ENCODE measurements at places on chromosomes 12 and 14.

DNA sequence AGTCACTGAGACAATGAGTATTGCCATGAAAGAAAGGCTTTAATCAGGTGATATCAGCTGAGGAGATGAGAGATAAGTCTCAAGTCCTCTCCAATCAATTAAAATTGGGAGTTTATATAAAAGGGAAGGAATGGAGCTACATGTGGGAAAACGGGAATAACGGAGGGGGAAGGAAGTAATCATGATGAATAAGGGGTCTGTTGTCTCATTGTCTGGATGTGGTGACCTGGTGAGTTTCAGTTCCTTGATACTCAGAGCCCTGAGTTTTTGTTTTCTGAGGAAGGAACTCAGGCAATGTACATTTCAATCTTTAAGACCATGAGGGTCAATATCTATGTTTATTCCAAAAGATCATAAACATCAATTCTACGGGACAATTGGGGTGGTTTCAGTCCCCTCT is 198.8 kb downstream of the KITLG start:
- no peak for DNase-seq

DNA sequence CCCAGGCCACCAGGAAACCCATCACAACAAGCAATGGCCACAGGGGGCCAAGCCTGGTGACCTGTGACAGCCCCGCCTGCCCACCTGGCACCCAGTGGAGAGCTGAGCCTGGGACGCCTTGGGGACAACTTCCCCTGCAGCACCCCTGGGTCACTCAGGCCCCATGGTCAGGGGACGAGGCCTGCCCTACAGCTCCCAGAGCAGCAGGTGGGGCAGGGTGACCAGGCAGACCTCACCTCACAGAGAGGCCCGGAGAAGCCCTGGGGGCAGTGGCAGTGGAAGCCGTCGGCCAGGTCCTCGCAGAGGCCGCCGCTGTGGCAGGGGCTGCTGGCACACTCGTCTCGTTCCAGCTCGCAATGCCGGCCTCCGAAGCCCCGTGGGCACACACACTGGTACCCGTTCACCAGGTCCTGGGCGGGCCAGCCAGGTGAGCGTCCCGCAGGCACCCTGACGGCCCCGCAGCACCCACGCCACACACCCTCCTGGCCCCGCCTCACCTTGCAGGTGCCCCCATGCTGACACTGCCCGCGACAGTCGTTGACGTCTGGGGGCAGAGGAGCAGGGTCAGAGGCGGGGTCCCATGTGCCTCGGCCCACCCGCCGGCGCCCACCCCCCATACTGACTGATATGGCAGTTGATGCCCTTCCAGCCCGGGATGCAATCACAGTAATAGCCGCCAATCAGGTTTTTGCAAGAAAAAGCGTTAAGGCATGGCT is 18.1 kb downstream of the JAG2 start:
- no peak for DNase-seq

GRCh38 chr12:53995378-53996239 is 4.4 kb upstream of the HOXC9 start:
- DNase-seq, result no peak

DNA sequence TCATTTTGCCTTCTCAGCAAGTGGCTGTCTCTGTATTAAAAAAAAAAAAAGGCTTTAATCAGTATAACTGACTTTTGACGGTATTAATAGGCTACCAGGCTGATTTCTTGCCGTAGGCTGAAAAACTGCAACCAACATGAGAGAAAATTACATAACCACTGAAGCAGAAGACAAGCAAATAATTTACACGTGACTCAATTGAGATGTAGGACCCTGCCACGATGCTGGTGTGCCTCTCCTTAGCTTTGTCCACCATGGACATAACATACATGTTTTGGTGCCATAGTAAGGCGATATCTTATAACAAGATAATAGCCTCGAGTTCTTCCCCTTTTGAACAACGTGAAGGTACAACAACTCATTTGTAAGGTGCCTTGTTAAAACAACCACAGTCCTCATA is 88.7 kb upstream of the GRIP1 start:
- no peak for DNase-seq

GRCh38 chr12:24947541-24948419 is 1.1 kb downstream of the BCAT1 start:
- no peak for DNase-seq

- no peak for DNase-seq
Observed at GRCh38 chr12:106118381-106119130, 20.2 kb downstream of the NUAK1 start.

GRCh38 chr12:28698553-28698952 is 450.5 kb upstream of the FAR2 start:
- no peak for DNase-seq

- DNase-seq, result no peak
Observed at GRCh38 chr14:90502760-90503159, 105.9 kb downstream of the CALM1 start.

DNA sequence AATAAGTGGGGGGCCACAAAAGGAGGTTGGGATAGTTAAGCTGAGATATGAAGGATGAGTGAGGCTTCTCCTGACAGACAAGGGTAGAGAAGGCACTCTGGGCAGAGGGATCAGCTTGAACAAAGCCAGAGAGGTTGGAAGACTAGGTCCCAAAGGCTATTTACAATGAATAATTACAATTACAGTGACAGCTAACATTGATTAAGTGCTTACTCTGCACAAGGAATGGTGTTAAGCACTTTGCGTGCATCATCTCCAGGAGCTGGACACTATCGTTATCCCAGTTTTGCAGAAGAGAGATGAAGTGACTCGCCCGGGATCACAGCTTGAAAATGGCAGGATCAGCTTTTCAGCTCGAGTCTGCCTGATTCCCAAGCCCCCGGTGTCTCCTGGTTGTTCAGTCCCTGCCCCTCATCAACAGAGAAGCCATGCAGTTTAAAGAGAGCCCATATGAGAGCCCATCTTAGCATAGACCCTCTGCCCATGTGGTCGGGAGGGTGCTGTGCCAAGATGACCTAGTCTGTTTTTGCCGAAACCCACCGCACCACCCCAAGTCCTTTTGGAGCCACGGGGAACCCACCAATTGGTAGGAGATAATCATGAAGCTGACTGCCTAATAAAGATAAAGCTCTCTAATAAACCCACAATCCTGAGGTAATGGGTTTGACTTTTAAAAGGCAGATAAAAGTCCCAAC is 89.9 kb upstream of the HSPB8 start:
- DNase-seq, result no peak

DNA sequence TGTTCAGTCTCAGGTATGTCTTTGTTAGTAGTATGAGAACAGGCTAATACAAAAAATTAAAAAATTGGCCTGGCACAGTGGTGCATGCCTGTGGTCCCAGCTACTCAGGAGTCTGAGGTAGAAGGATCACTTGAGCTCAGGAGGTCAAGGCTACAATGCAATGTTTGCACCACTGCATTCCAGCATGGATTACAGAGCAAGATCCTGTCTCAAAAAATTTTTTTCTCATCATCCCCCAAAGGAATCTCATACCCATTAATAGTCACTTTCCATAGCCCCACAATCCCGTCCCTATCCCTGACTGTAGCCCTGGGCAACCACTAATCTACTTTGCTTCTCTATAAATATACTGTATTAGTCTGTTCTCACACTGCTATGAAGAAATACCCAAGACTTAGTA is 57.8 kb downstream of the TTC8 start:
- no peak for DNase-seq

DNA sequence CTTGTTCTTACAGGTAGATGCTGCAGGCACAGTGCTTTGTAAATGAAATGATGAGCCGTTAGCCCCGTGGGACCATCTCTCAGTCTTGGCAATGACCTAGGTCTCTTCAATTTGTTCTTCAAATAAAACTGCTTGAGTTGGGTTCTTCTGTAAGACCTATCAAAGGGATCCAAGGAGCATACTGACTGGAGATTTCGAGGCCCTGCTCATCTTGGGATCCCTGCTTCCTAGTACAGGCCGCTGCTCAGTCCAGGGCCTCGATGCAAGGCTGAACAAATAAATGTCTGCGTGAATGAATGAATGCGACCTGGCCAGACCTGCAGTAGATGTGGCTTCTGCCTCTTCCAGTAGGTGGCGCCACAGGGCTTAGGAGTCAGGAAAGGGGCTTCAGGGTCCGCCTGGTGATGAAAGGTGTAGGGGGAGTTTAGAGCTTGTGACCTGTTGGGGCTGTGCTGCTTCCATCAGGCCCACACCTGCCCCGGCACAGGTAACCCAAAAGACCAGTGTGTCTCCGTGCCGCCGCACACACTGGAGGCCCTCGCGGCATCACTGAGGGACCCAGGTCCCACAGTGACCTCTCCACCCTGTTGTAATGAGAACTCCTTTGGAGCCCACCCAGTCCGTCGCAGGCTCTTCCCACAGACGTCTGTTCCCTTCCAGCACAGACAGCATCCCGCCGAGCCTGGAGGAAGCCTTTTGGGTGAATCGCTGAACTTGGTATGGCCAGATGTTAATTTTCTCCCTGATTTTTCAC is 4.4 kb downstream of the CACNA1C start:
- DNase-seq, result peak; percentile 48

DNA sequence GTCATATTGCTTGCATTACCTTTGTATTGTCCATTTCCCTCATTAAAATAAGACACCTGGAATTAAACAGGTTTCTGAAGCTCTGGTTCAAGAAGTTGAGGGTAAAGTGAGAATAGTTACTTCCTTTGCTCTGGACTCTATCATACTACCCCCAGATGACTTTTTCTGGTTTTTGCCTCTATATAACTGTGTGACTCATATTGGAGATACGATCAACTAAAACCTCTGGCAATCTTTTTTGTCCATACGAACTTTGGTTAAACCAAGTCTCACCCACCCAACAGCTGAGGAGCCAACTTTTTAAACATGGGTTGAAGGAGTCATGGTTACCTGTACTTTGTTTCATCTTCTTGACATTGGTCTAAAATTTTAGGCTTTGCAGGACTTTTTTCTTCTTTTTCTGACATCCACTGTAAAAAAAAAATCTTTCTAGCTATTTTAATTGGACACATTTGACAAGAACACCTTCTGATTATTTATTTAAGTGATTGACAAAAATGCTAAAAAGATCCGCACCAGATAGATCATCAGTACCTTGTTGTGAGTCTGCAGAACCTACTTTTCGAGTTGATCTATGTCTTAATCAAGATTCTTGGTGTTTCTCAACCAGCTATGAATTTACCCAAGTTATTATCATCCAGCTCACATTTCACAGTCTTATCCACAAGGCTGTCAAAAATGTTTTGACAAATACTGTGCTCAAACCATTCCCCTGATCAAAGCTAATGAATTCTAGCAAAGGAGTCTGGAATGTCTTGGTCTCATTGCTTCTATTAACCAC is 166.0 kb downstream of the IPO8 start:
- no peak for DNase-seq

- DNase-seq, result no peak
Observed at GRCh38 chr14:55846826-55847446, 266.9 kb downstream of the KTN1 start.

DNA sequence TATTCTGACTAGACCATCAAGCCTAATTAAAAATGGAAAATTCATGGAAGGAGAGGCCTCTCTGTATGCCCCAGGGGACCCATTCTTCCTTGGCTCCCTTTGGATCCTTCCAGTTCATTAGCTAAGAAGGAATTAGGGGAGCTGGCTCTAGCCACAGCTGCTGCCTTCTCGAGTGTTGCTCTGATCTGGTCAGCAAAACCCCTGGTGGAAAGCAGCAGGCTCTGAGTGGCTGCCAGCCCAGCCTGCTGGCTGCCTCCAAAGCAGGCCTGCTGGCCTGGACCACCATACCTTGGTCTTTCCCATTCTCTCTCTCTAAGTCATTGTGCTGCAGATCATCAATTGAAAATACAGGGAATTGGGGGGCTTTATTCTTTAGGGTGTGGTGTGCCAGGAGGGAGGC is 29.0 kb upstream of the AKAP6 start:
- peak; percentile 100 for DNase-seq

GRCh38 chr12:49892084-49892731 is 11.5 kb downstream of the FAIM2 start:
- DNase-seq, result no peak

GRCh38 chr14:91998667-91999570 is 40.9 kb downstream of the TRIP11 start:
- DNase-seq, result no peak

DNA sequence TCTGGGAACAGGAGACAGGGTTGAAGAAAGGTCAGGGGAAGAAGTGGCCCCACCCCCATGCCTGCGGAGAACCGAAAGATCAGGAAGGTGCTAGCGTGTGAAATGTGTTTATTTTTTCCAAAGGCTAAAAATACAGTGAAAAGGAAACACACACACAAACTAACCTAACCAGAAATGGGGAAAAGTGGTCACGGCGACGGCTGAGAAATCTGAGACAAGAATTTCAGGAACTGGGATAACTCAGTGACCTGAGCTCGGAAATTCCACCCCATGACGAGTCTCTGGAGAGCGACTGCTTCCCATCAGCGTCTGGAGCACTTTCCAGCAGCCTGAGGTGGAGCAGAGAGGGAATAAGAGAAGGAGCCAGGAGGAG is 16.6 kb upstream of the RND1 start:
- no peak for DNase-seq

DNA sequence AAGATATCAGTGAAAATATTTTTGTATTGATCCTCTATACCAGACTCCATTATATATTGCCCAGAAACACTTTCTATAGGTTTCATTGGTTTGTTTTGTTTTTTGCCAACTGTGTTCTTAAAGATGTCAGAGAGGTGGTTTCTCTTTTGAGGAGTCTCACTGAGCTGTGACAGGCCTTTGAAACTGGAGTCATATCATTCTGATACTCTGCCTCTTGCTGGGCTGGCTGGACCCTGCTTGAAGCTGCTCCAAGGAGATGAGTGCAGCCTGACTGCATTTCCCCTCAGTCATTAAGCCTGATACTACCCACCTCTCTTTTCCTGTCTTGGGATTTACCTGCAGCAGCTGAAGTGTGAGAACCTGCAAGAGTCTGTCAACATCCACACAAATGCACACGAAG is 16.4 kb upstream of the TAS2R30 start:
- no peak for DNase-seq

GRCh38 chr12:51395283-51396230 is 4.4 kb upstream of the GALNT6 start:
- no peak for DNase-seq

GRCh38 chr12:123396954-123397353 is 13.0 kb downstream of the KMT5A start:
- no peak for DNase-seq

GRCh38 chr14:92552066-92552465 is 38.5 kb downstream of the RIN3 start:
- no peak for DNase-seq

- DNase-seq, result no peak
Observed at GRCh38 chr12:57810450-57810849, 8.1 kb downstream of the AVIL start.

DNA sequence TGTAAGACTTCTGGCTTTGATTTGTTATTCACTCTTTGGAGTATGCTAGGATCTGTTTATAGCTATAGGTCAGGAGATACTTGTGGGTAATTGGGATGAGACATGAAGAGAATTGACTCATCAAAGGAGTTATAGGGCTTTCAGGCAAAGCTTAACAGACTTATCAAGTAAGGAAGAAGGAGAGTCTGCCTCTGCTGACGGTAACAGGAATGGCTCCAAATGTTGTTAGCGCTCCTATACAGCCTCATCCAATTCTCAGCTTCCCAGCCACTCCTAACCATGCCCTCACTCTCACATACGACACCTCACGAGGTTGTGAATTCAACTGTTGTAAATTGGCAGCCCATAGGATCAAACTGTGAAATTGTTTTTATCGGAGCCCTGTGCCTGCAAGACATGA is 140.5 kb downstream of the KCNA5 start:
- no peak for DNase-seq
